Activated CD4-positive, alpha-beta T cell treated with anti-CD3 and anti-CD28 coated beads, Interleukin-2, amount 10 ng/mL, durations not matched to agents 24 days and 14 days (primary cell): ENCODE measurements at places on chromosomes 3 and 15. TPM values are rescaled to one million over a fixed set of nuclear protein-coding genes. Genes with fewer than 3 reads are reported as not detected.
A peak's percentile ranks its signal among the peaks of the same experiment; 100 is the strongest.

DNA sequence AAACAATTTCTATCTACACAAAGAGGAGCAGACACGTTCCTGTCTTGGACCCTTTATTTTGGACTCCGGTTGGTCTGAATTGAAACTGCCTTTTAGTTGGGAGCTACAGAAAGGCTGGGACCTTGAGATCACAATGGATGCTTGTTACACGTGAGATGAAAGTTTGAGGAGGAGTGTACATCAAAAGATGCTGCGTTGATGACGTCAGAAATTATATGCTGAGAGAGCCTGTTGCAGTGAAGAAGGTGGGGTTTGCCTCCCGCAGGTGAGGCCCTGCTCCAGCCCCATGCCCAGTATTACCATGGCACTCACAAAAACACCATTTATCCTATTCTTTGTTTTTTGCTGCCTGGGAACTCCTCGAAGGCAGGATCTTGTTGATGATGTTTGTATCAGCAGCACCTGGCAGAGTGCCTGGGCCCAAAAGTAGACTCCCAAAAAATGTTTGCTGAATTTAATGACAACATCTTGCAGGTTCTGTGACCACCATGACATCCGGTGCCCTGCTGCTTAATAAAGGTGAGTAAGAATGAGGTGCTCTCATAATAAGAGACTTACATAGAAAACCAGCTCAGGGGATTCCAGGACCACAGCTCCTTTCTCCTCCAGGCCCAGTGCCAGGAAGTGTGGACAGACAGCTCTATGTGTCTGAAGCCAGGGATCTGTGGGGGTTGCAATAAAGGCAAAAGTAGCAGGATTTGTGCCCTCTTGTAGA is 136.1 kb upstream of the UBE2E1 start:
- no peak overlapping the region for H3K27ac ChIP-seq
- H3K4me3 ChIP-seq = no peak overlapping the region
- H3K4me1 ChIP-seq = no peaks in the 10 kb centered on the region
- DNase-seq = no peak

GRCh38 chr3:161422171-161422700 is 50.9 kb upstream of the SPTSSB start:
- no peaks in the 10 kb centered on the region for H3K4me1 ChIP-seq
- H3K27ac ChIP-seq = no peak overlapping the region
- peaks cover 4% of the 10 kb centered on the region for H3K27me3 ChIP-seq
- no peak for DNase-seq
- H3K4me3 ChIP-seq = no peak overlapping the region
- no peaks in the 10 kb centered on the region for H3K36me3 ChIP-seq

Gene RPUSD2
- total RNA-seq = 19.3 and 20.5 TPM in 2 replicates

- H3K4me1 ChIP-seq = no peaks in the 10 kb centered on the region
- no peaks in the 10 kb centered on the region for H3K36me3 ChIP-seq
- no peaks in the 10 kb centered on the region for H3K27me3 ChIP-seq
- DNase-seq = no peak
Measured at GRCh38 chr15:87033056-87033455, 953.4 kb downstream of the AGBL1 start.

DNA sequence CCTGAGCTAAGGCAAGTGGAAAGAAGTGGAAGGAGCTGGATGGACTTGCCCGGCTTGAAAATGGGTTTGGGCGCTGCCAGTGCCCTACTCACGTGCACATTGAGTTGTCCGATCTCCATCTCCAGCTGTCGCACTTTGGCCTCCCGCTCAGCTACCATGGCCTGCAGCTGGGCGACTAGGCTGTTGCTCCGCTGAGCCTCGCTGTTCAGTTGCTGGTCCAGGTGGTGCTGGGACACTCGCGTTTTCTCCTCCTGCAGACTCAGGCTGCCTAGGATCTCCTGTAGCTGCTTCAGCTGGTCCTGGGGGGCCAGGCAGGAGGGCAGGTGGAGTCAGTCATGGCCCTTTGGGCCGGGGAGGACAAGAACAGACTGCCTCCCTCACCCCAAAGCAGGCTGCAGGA is 33.0 kb upstream of the HHATL start:
- H3K36me3 ChIP-seq = no peaks in the 10 kb centered on the region
- no peak overlapping the region for H3K27ac ChIP-seq
- no peaks in the 10 kb centered on the region for H3K27me3 ChIP-seq
- no peak overlapping the region for H3K4me3 ChIP-seq

DNA sequence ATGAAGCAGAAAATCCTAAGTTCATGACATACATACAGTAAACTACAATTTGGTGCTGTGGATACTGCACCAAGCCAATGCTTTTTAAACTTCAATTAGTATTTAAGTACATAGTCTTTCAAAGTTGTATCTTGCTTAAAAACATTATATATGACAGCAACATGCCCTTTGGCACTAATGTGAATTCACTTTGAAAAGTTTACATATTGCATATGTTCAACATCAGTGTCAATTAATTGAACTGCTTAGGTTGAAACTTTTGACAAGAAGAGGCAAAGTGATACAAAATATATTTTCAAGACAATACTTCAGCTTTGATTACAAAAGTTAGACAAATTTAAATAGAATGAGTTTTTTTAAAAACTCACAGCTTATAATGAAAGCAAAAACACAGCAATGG is 119.4 kb upstream of the ROBO2 start:
- no peaks in the 10 kb centered on the region for H3K36me3 ChIP-seq
- no peak for DNase-seq
- no peaks in the 10 kb centered on the region for H3K27me3 ChIP-seq

- H3K27me3 ChIP-seq = peaks cover 2% of the 10 kb centered on the region
- no peak overlapping the region for H3K27ac ChIP-seq
- DNase-seq = no peak
- H3K4me3 ChIP-seq = no peak overlapping the region
- no peaks in the 10 kb centered on the region for H3K36me3 ChIP-seq
- H3K4me1 ChIP-seq = no peaks in the 10 kb centered on the region
Measured at GRCh38 chr3:100577382-100578008, 31.9 kb upstream of the ADGRG7 start.

GRCh38 chr3:50230794-50231125 is 5.2 kb upstream of the GNAI2 start:
- H3K36me3 ChIP-seq = peaks cover 2% of the 10 kb centered on the region
- no peak overlapping the region for H3K4me3 ChIP-seq
- H3K27ac ChIP-seq = no peak overlapping the region
- DNase-seq = no peak
- H3K27me3 ChIP-seq = no peaks in the 10 kb centered on the region

Gene TMEM43
- 38.7 and 39.4 TPM in 2 replicates for total RNA-seq

DNA sequence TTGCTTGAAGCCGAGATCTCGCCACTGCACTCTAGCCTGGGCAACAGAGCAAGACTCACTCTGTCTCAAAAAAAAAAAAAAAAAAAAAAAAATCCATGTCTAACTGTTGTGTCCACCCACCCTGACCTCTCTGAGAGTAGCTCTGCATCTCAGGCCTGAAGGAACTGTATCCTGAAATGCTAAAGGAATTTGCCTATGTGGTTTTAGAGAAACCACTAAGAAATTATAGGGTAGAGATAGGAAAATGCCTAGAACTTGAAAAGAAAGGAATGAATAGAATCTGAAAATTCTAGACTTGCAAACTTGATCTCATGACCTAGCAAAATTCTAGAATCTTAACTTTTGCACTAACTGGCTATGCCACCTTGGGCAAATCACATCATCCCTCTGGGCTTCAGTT is 217.5 kb upstream of the ROPN1 start:
- peaks cover 9% of the 10 kb centered on the region for H3K27me3 ChIP-seq
- H3K36me3 ChIP-seq = no peaks in the 10 kb centered on the region
- no peak for DNase-seq
- no peak overlapping the region for H3K27ac ChIP-seq
- no peak overlapping the region for H3K4me3 ChIP-seq

Gene KBTBD13
- total RNA-seq = not detected in 2 replicates

Gene BOC
- total RNA-seq = 1.4 and 1.9 TPM in 2 replicates

- H3K4me3 ChIP-seq = peak overlapping the region; percentile 62
- peak; percentile 74 for DNase-seq
- H3K4me1 ChIP-seq = peaks cover 35% of the 10 kb centered on the region
- peak overlapping the region; percentile 69 for H3K27ac ChIP-seq
Measured at GRCh38 chr3:188358787-188359493, 205.0 kb downstream of the LPP start.

Gene AGBL1
- total RNA-seq = not detected in 2 replicates

GRCh38 chr15:42100021-42100800 is 5.8 kb upstream of the PLA2G4D start:
- no peak overlapping the region for H3K27ac ChIP-seq
- no peak overlapping the region for H3K4me3 ChIP-seq
- peaks cover 9% of the 10 kb centered on the region for H3K27me3 ChIP-seq
- peaks cover 1% of the 10 kb centered on the region for H3K36me3 ChIP-seq
- no peak for DNase-seq

Gene SYNM
- 0.79 and 1.1 TPM in 2 replicates for total RNA-seq

DNA sequence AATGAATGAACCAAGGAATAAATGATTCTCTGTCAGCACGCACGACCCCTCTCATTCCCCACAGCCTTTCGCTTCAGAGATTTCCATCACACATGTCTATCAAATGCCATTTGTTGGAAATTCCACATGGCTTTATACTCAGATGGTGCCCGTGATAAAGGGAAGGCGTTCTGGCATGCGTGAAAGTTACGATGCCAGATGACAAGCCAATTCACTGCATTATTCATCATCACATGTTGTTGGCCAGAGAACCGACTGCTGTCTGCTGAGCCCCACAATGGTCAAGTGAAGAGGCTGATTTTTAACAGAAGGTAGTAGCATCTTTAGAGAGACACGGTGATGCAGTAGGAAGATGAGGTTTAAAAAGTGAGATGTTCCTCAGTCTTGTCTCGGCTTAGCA is 74.1 kb upstream of the FRMD4B start:
- no peaks in the 10 kb centered on the region for H3K4me1 ChIP-seq
- H3K4me3 ChIP-seq = no peak overlapping the region
- no peak overlapping the region for H3K27ac ChIP-seq
- H3K36me3 ChIP-seq = no peaks in the 10 kb centered on the region
- no peak for DNase-seq

- no peak for DNase-seq
- H3K4me1 ChIP-seq = peaks cover 20% of the 10 kb centered on the region
- no peaks in the 10 kb centered on the region for H3K36me3 ChIP-seq
- H3K27me3 ChIP-seq = no peaks in the 10 kb centered on the region
Measured at GRCh38 chr15:31236184-31237042, 90.2 kb upstream of the KLF13 start.

GRCh38 chr3:144259267-144259666 is 287.6 kb downstream of the DIPK2A start:
- no peaks in the 10 kb centered on the region for H3K4me1 ChIP-seq
- DNase-seq = no peak
- H3K4me3 ChIP-seq = no peak overlapping the region

DNA sequence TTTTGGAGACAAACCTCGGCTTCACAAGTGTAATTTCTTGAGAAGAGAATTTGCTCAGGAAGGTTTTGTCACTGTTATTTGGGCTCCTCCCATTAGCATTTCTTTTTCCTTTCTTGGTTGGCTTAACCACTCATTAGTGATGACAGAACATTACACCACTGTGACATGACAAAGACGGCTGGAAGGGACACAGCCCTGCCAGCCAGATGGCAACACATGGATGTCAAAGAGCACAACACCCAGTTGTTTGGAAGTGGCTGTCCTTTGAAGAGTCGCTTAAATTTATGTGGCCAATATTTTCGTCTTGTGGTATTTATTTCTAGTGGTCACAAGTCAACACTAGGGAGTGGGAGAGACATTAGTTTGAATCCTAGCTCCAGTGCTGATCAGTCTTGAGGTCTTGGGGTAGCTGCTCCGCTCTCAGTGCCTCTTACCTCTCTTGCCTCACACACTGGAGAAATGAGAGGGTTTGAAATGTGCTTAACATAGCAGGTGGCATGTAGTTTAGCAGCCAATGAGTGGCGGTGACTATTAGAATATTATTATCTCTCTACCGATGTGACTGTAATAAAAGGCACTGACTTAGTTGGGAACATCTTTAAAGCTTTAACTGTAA is 92.8 kb downstream of the FRMD4B start:
- H3K27ac ChIP-seq = no peak overlapping the region
- H3K36me3 ChIP-seq = no peaks in the 10 kb centered on the region
- H3K4me1 ChIP-seq = peaks cover 10% of the 10 kb centered on the region
- no peak for DNase-seq
- H3K27me3 ChIP-seq = no peaks in the 10 kb centered on the region
- no peak overlapping the region for H3K4me3 ChIP-seq

GRCh38 chr3:140883428-140884040 is 58.1 kb upstream of the SLC25A36 start:
- H3K4me3 ChIP-seq = no peak overlapping the region
- no peaks in the 10 kb centered on the region for H3K36me3 ChIP-seq
- no peaks in the 10 kb centered on the region for H3K4me1 ChIP-seq
- H3K27me3 ChIP-seq = peaks cover 2% of the 10 kb centered on the region
- H3K27ac ChIP-seq = no peak overlapping the region
- DNase-seq = no peak

DNA sequence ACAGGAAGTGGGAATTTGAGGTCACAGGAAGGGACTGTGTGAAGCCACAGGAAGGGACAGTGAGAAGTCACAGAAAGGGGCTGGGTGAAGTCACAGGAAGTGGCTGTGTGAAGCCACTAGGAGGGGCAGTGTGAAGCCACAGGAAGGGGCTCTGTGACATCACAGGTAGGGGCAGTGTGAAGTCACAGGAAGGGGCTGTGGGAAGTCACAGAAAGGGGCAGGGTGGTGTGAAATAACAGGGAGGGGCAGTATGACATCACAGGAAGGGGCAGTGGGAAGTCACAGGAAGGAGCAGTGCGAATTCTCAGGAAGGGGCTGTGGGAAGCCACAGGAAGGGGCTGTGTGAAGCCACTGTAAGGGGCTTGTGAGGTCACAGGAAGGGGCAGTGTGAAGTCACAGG is 35.8 kb downstream of the GASK1A start:
- no peak overlapping the region for H3K27ac ChIP-seq
- no peak for DNase-seq

DNA sequence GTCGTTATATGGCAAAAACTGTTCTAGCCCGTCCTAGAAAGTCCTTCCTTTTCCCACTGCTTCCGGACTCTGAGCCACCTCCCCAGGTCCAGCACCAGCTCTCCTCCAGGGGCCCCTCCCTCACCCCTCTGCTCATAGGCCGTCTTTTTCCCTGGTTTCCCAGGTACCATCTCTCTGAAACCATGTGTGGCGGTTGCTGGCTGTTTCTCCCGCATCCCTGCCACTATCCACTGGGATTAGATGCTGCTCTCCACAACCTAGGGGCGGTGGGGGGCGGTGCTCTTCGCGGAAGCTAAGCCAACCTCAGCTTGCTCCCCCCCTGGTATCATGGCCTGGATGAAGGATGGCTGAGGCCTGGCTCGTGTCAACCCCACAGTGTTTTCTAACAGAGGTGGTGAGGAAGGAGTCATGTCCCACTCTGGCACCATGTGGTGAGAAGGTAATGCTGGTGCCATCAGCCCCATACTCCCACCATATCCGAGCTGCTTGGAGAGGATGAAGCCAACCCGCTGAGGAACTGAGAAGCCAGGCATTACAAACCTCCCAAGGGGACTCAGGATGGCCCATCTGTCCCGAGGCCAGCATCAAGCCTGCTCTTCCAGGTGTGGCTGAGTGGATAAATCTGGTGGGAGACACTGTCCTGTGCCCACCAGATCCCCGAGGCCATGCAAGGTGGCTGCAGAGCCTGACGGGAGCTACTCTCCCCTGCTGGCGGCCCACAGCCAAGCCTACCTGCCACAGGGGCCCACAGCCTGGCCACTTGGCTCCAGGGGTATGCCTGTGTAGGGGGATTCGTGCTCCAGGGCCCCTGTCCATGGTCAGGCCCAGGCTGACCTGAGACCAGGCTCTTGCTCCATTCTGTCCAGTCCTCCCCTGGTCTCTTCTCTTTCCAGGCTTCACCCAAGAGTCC is 27.9 kb upstream of the SLC41A3 start:
- H3K27ac ChIP-seq = no peak overlapping the region
- no peaks in the 10 kb centered on the region for H3K4me1 ChIP-seq
- H3K27me3 ChIP-seq = no peaks in the 10 kb centered on the region
- no peak overlapping the region for H3K4me3 ChIP-seq
- DNase-seq = no peak

- no peak overlapping the region for H3K4me3 ChIP-seq
- no peak for DNase-seq
- H3K4me1 ChIP-seq = peaks cover 21% of the 10 kb centered on the region
Measured at GRCh38 chr3:188243124-188243795, 89.3 kb downstream of the LPP start.
